Non-pigmented ciliary epithelial cell (primary cell): ENCODE measurements at places on chromosomes 1 and 21.

- DNase-seq, result no peak
Observed at GRCh38 chr1:44677201-44677766, 2.8 kb downstream of the ARMH1 start.

DNA sequence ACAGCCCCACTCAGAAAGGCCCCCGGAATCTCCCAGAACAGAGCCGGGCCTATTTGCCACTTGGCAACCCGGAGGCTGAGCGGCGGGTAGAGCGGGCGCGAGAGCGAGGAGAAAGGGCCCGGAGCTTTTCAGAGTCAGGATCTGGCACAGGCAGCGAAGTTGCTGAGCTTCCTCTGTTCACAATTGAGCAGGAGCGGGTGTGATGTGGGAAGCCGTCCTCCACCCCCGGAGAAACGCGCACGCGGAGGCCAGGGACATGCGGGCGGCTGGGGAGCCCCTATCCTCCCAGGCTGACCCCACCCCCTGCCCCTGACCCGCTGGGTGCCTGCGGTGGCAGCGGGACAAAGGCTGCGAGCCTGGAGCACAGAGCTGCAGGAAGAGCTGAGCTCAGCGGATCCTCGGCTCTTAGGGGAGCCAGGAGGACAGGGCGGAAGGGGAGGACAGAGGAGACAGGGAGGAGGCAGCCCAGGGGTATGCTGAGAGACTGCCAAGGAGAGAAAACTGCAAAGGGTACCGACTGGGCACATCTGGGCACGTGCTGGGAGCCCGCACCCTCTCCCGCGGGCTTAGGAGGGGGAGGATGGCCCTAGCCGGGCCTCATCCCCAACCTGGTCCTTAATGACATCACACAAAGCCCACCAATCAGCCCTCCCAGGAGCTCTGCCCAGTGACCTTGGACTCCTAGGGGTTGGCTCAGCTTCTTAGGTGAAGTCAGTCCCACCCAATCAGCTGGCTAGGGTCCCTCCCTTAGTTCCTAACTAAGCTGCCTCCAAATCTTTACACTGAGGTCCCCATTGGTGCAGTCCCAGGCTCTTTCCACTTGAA lies 9.3 kb downstream of the KIF21B start:
- DNase-seq, result no peak

- DNase-seq, result no peak
Observed at GRCh38 chr1:109823543-109824348, 60.0 kb upstream of the EPS8L3 start.

DNA sequence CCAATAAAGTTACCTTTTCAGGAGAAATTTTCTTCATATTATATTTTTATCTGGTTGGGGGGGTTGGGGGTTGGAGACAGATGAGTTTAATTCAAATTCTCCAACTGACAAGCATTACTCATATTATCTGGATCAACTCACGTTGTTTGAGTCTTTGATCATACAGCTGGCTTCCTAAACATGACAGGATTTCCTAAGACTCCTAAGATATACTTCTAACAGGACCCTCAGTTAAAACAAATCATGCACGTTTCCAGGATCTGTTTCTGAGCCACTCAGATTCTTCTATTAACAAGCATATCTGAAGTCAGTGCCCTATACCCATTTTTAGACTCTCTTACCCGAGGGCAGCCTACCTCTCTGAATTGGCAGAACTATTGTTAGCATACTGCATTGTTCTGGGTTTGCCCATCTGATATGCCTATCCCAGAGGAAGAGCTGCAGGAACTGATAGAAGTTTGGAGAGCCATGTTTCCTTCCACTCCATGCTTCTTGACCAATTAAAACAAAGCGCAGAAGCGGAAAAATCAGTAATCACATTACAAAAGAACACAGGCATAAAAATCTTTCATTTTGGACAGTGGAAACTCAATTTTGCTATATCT lies 653.9 kb downstream of the LTN1 start:
- no peak for DNase-seq

- no peak for DNase-seq
Observed at GRCh38 chr1:197526736-197527371, 248.4 kb downstream of the DENND1B start.
